Smooth muscle cell of the brain vasculature (primary cell): ENCODE measurements at places on chromosomes 2 and 18.

GRCh38 chr2:9423922-9424272, 443 bp downstream of the CPSF3 start:
- no peak for DNase-seq

GRCh38 chr2:75703589-75704287, 7.0 kb downstream of the GCFC2 start:
- DNase-seq = no peak

DNA sequence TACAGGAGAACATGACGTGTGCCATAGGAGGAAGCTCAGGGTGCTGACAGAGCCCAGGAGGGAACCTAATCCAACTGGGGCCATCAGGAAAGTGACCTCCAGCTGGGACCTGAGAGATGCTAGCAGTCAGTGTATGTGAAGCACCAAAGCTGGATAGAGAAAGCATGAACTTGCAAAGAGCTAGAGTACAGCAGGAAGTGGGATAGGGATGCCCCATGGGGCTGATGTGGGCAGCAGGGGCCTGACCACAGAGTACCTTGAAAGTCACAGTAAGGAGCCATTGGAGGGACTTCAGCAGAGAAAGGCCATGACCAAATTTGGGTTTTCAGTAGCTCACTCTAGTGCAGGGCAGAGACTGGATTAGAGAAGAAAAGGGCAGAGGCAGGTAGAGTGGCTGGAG, 91.6 kb upstream of the TTC39C start:
- DNase-seq = no peak

- no peak for DNase-seq
Measured at GRCh38 chr18:51082571-51083267, 52.7 kb downstream of the SMAD4 start.

GRCh38 chr2:126652323-126652891, 3.6 kb upstream of the GYPC start:
- DNase-seq = no peak

- DNase-seq = no peak
Measured at GRCh38 chr2:215535741-215536140, 99.9 kb upstream of the FN1 start.

GRCh38 chr2:10790228-10790973, 22.2 kb downstream of the PDIA6 start:
- no peak for DNase-seq

GRCh38 chr2:37100054-37100453, 15.7 kb downstream of the GPATCH11 start:
- DNase-seq = no peak

DNA sequence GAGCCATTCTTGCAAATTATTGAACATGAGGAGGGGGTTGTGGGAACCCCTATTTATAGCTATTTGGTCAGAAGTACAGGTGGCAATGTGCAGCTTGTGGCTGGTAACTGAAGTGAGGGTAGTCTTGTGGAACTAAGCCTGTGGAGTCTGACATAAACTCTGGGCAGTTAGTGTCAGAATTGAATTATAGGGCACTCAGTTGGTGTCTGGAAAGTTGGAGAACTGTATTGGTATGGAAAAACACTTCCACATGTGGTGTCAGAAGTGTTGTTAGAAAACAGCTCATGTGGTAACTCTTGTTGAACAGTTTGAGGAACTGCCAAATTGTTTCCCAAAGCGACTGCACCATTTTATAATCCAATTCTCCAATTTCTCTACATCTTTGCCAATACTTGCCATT, 7.5 kb downstream of the RALBP1 start:
- DNase-seq = no peak

DNA sequence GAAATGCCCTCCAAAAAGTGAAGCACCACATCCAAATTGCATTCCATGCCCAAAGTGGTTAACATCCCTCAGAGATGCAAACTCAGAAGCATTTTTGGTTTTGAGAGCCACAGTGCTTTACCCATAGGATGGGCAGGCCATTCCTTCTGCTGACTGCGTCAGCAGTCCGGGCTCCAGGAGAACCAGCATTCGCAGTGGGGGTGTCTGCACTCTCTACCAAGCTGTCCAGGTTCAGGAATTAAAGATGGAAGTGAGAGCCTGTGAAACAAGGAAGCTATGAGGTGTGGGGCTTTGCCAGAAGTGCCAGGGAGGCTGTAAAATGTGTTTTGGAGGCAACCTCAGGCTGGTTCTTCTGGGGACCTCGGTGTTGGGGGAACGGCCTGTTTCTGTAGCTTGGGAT, 205.7 kb downstream of the AGAP1 start:
- no peak for DNase-seq

DNA sequence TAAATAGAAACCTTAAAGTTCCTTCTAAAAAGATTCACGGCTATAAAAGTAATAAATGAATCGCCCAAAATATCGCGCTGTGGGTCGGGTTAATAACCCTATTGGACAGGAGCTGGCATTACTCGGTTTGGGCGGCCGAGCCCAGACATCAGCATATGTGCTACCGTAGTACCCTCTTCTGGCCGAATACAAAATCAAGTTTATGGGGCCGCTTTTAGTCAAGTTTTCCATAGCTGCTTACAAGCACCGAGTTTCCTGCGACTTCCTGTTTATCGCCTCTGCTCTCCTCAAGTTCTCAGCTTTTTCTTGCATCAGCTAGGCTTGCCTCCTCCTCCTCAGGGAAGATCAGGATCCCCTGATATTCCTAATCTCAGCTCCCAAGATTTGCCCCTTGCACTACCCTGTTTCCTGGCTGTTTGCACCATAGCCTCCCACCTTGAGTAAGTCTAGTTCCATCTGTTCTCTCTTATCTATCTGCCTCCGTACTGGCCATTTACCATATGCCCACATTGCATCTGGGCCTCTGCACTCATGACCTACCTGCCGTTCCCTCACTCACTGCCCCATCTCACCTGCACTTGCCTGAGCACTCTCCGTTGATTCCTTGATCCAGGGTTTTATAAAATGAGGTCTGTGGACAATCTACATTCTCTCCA, 56.1 kb downstream of the SLC35F5 start:
- DNase-seq = no peak

GRCh38 chr2:28991460-28991859, 10.4 kb downstream of the TOGARAM2 start:
- DNase-seq = no peak

- no peak for DNase-seq
Measured at GRCh38 chr2:127632592-127633489, 13.1 kb upstream of the GPR17 start.

DNA sequence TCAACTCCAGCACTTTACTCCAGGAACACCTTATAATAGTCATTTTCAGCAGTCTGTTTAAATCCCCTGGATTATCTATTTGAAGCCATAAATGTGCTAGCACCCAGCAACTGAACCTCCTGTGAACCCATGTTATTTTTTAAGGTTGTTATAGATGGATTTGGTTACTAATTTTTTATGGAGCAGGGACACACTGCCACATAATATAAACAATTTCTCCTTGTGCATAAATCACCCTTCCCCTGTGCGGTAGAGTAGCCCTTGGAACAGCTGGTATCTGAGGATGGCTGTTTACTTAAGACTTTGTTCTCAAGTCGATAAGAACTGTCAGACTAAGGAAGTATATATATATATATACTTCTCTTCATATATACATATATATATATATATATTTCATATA, 367.4 kb downstream of the EPHA4 start:
- DNase-seq = no peak
